ENCODE measurements at places on chromosomes 1 and 21.

DNA sequence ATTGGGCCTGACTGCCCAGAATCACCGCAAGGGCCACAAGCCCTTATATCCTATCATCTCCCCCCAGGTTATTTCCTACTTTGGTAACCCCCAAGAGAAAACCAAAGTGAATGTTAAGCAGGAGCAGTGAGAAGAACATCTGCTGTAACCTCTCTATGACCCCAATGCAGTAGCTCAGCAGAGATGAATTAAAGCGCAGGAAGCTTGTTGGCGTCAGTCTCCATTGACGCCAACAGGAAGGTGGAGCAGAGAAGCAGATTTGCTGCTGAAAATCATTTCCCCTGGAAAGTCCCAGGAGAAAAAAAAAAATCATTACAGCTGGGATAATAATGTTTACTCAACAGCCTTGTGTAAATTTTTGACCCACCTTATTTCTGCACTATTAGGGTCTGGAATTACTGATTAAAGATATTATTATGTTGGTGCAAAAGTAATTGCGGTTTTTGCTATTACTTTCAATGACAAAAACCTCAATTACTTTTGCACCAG is 33.2 kb upstream of the FAM163A start:
- peak; percentile 21 for DNase-seq

DNA sequence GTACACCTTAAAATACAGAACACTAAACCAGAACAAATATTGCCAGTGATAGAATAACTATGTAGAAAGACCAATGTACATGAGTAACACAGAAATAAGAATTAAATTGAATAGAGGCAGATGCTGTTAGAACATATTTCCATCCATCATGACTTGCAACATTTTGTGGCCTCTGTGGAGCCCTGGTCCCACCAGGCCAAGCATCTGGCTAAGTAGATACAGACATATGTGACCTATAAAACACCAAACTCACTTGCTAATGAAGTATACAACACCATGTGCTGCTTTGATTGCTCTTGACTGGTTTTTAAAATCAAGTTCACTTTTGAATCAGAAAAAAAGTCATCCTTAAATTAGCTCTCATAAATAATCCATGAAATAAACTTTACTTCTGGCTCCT is 20.5 kb downstream of the SLC19A2 start:
- DNase-seq, result no peak

GRCh38 chr1:155077346-155077745 is 1.3 kb upstream of the EFNA3 start:
- no peak for DNase-seq

DNA sequence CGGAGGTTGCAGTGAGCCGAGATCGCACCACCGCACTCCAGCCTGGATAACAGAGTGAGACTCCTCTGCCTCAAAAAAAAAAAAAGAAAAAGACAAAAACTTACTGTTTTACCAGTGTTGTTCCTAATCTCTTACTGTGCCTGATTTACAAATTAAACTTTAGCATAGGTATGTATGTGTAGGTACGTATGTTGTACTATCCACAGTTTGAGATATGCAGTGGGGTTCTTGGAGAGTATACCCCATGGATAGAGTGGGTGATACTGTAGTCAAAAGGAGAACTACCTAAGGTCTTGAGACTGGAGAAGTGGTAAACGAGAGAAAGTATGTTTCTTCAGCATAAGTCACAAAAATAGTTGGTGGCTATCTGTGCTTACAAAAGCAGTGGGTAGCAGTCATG is 38.6 kb downstream of the RNF11 start:
- DNase-seq, result no peak

GRCh38 chr21:28821276-28822122 is 171.2 kb downstream of the LTN1 start:
- no peak for DNase-seq

DNA sequence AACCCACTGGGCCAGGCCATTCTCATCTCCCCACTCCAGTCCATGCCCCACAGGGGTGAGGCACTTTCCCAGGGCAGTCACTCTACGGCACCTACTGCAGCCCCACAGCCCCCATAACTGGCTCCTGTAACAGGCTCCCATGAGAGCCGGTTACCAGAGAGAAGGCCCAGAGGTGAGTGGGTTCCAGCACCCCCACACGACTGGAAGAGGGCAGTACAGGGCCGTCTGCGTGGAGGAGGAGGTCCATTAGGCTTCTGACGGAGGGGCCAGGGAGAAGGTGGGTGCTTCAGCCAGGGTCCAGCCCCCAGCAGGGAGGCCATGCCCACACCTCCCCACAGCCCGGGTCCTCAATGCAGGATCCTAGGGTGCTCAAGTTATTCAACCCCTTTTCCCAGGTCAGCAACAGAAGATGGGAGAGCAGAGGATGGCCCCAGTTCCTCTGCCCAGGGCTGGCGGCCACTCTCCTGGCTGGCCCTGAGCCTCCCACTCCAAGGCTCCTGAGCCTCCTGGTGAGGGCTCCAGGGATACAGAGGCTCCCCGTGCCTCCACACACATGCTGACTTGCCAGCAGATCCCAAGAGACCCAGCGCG is 1.6 kb downstream of the ACAP3 start:
- DNase-seq, result peak; percentile 34

- no peak for DNase-seq
These were observed 16.7 kb upstream of the ADAMTS5 start for GRCh38 chr21:26983576-26983975.

DNA sequence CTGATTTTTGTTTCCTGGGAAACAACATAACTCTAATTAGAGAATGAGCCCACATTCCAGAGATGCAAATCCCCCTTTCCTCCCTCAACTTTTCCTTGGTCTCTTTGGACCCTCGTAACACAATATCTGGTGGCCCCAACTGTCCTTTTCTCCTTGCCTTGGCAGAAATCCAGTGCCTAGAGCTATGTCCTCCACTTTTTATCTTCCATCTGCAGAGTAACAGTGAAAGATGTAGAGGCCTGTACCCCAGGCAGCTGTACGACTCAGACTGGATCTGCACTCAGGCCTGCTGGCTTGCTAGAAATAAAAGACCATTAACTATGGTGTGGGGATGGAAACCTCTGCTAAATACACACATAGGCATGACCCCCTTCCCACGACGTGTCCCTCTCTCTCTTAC is 72.0 kb downstream of the WARS2 start:
- DNase-seq, result no peak

DNA sequence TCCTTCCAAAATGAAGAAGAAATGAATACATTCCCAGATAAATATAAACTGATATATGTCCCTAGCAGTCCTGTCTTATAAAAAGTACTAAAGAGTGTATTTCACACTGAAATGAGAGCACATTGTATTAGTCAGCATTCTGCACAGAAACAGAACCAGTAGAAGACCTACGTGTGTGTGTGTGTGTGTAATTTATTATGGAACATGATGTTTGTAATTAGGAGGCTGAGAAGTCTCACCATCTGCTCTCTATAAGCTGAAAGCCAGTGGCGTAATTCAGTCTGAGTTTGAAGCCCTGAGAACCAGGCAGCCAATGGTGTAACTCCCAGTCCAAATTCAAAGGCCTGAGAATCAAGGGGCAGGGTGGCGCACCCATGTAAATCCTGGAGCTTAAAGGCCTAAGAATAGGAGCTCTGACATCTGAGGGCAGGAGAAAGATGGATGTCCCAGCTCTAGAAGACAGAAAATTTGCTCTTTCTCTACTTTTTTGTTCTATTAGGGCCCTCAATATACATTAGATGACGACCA is 146.5 kb upstream of the LYPLAL1 start:
- DNase-seq, result peak; percentile 70

DNA sequence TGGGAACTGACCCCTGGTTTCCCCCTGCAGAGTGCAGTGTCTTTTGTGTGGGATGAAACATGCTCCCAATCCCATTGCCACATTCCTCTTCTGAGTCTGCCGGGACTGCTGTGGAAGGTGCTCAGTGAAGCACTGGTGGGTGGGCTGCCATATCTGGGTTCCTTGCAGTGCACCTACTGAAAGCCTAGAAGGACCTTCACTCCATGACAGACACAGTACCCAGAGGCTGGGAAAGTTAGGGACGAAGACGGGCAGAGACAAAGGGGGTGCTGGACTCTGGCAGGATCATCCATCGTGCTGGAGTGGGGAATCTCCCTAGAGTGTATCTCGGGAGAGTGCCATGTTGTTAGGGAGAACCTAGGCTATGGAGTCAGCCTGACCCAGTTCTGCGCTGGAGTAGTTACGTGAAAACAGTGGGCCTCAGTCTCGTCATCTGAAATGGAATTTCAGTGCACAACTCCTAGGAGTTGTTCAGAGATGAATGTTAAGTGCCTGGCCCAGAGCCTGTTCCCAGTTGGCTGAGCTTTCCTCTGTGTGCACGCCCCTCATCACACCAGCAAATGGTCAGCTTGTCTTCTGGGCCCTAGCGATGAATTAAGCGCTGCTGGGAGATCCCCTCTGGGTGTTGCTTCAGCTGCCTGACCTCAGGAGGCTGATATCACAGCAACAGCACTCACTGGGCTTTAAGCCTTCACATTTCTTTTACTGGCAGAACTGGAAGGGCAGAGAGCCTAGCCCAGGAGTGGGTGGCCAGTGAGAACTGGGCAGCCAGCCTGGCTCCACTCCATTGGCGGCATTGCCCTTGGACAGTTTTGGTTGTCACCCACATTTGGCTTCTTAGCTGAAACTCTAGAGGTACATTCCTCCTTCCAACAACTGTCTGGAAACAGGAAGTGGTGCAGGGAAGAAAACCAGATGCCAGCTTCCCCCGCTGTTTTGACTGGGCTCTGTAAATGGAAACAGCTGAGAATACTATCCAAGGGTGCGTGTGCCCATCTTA is 479.8 kb upstream of the VAMP3 start:
- DNase-seq, result no peak

DNA sequence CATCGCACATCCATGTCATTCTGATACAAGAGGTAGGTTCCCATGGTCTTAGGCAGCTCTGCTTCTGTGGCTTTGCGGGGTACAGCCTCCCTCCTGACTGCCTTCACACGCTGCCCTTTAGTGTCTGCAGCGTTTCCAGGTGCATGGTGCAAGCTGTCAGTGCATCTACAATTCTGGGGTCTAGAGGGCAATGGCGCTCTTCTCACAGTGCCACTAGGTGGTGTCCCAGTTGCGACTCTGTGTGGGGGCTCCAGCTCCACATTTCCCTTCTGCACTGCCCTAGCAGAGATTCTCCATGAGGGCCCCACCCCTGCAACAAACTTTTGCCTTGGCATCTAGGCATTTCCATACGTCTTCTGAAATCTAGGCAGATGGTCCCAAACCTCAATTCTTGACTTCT is 138.2 kb upstream of the BRINP3 start:
- no peak for DNase-seq

GRCh38 chr21:36202726-36203602 is 46.3 kb downstream of the DOP1B start:
- DNase-seq, result no peak

GRCh38 chr1:227378181-227378580 is 59.9 kb upstream of the CDC42BPA start:
- no peak for DNase-seq

DNA sequence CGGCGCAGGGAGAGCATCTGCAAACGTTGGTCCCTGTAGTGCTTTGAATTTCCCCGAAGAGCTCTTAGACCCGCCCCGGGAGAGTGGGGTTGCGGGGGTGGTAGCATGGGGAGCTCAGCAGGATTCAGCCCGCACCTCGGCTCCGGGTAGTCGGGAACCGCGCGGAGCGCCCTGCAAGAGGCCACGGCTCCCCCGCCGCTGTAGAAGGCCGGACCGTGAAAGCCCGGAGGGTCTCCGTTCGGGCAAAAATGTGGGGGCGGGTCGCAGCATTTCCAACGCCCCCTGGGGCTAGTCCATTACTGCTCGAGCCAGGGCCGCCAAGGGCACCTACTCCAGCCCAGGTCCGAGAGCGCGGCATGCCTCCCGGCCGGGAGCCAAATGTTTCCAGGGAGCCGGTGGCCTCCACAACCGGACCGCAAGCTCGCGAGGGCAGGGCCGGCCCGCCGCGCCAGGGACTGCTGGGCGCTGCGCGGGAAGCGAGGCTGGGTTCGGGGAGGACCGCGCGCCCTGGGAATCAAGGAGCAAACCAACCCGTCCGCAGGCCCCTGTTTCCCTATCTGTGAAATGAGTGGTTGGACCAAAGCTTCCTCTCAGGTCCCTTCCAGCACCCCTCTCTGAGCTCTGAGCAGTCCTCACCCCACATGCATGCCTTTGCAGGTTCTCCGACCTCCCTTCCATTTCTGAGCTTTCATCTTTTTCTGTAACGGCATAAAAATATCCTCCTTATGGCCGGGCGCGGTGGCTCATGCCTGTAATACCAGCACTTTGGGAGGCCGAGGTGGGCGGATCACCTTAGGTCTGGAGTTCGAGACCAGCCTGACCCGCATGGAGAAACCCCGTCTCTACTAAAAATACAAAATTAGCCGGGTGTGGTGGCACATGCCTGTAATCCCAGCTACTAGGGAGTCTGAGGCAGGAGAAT is 775 bp upstream of the TMEM63A start:
- DNase-seq, result no peak

DNA sequence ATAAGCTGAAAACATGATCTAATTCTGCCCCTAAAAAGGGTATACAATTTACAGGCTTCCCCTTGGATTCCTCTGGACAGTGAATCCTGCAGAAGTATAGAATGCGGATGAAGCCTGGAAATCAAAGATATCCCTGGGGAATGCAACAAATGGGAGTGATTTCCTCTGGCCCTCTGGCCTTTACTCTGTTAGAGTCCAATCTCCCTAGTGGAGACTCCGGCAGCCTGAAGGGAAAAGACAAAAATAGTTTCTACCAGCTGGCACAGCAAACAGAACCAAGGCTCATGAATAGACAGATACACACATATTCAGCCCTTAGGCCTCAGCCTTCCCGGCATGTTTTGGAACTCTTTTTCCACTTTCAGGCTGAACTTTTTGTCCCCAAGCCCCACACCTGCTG is 3.9 kb upstream of the LRRC52 start:
- DNase-seq, result no peak

DNA sequence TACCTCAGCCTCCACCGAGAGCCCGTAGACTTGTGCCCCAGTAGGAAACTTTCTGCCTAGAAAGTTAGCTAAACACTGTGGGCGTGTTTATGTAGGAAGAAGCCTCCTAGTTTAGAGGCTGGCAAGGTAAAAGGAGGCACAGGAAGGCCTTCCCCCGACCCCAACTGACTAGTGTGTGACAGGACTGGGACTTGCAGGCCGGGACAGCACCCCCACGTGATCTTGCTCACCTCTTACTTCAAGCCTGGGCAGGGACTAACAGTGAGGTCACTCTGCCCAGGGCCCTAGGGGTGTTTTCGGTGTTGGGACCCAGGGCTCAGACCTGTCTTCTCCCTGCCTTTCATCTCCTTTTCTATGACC is 392 bp upstream of the TAGLN2 start:
- DNase-seq, result no peak

GRCh38 chr1:109687641-109688499 is at the start of gene GSTM1:
GSTM1 (plus strand) TSS chr1:109687817; CDS start chr1:109687874, 57 bp downstream.
- DNase-seq, result peak; percentile 56

GRCh38 chr1:46415514-46415913 is 21.4 kb downstream of the FAAH start:
- DNase-seq, result no peak

- peak; percentile 33 for DNase-seq
These were observed 11.9 kb upstream of the EDN2 start for GRCh38 chr1:41496080-41497055.

DNA sequence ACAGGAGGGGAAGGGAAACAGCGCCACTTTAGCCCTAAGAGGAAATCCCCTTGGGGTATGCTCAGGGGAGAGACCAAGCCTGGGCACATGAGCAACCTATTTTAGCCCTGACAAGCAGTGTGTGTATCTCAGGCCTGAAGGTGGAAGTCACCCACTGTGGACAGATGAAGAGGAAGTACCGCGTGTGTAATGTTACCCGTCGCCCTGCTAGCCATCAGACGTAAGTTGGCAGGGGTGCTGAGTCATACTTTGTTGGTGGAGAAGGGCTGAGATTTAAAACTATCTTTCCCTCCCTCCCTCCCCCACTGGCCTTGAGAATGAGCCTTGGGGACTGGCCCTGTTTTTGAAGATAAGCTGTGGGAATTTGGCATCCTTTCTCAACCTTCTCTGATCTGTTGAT is 11.2 kb downstream of the AGO1 start:
- no peak for DNase-seq

GRCh38 chr1:25889470-25889869 is 14.0 kb upstream of the PAQR7 start:
- no peak for DNase-seq
